ENCODE measurements at places on chromosomes 1 and 21. TPM values are rescaled to one million over a fixed set of nuclear protein-coding genes. Genes with fewer than 3 reads are reported as not detected.

GRCh38 chr1:167185974-167186657, 34.6 kb upstream of the POU2F1 start:
- no peak for DNase-seq

Gene CD1E
- not detected for total RNA-seq

- no peak for DNase-seq
These were observed 145.6 kb upstream of the NFIA start for GRCh38 chr1:60936591-60937342.

DNA sequence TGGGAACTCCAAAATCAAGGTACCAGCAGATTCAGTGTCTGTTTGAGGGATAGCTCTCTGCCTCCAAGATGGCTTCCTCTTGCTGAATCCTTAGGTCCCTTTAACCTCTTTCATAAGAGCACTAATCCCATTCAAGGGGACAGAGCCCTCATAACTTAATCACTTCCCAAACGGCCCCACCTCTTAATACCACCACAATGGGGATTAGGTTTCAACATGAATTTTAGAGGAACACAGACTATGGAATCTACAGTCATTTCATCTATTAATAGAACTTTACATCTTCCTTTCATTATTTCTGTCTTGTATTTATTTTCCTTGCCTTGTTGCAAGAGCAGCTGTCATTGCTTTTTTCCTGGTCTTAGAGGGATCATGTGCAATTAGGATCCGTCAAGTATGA, 30.3 kb downstream of the HOOK1 start:
- DNase-seq: no peak

Gene PTGFR
- total RNA-seq: 1.1 TPM

DNA sequence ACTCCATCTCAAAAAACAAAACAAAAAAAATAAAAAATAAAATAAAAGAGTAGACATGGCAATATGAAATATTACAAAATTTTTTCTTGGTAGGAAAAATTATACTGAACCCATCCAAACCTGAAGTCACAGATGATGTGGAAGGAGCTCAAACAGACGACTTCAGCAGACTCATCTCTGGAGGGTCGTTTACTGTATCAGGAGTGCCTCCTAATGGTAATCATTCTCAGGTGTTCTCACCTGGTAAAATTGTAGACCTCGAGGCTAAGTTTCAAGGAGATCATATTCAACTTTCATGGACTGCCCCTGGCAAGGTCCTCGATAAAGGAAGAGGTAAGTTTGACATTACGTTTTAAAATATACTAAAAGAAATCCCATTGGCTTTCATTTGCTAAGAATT, 54.3 kb upstream of the SH3GLB1 start:
- DNase-seq: no peak

Gene C1orf210
- not detected for total RNA-seq

Gene OR2L3
- total RNA-seq: 1.9 TPM

GRCh38 chr1:83978056-83978455, 20.9 kb downstream of the TTLL7 start:
- no peak for DNase-seq

Data from dorsolateral prefrontal cortex (tissue), 122 donors.